ENCODE measurements at places on chromosomes 16 and 17.

DNA sequence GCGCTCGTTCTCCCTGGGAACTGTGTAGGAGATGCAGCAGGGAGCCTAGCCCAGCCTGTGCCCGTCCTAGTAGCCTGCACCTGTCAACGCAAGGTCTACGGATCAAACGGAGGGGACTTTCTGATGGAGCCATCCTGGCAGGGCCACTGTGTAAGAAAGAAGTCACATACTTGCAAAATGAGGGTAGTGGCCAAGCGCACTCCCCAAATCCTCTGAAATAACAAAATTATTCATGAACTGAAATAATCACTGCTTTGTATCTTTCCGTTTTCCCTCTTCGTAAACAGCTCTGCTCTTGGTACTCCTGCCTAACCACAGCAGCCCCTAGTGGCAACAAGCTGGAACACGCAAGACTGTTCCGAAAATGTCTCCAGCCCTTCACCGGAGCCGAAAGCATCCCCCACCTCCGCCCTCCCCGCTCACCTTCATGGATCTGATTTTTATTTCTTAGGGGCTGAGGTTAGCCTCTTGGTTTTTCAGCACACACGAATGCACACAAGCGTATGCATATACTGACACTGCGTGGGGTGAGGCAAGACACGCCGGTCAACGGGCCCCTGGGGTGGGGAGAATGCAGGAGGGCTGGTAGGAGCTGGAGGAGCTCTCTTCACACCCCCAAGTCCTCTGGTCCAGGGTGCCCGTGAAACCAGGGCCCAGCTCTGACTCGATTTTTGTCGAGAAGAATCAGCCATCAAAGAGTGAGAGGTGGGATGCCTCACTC is 100.8 kb downstream of the ABCC12 start:
- DNase-seq, result no peak

GRCh38 chr17:62859146-62859545 is 51.0 kb upstream of the MARCHF10 start:
- DNase-seq, result no peak

DNA sequence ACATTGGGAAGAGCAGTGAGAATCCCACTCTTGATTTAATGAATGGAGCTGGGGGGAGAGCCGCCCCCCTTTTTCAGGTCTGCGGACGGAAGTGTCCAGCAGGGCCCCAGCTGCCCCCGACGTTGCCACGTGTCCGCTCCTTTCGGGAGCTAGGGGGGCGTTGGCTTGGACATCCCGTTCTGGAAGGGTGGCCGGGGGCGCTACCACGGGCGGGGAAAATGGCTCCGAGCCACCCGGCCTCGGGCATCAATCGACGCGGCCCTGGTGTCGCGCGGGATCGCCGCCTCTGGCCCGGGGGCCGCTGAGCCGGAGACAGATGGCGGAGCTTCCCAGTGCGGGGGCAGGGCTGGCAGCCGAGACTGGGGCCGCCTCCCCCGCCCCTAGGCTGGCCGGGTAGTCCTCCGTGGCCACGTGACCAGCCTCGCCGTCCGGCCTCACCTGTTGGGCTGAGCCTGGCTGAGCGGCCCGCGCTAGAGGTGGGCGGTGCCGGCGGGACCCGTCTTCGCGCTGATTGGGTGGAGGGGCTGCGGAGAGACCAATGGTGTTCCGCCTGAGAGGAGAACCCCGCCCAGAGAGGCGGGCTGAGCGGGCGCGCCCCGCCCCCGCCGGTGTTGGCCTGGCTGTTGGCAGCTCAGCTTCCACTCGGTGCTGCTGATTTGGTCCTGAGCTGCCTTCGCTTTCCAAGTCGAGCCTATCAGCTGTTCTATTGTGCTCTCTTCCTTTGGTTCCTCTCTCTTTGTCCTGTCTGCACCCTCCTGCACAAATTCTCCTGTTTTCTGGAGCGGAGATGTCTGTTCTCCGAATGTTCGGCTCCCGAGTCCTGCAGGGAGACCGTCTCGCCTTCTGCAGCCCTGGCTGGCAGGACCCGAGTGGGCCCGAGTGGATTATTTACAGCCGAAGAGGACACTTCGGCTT is 8.3 kb downstream of the HS3ST3B1 start:
- peak; percentile 90 for DNase-seq

DNA sequence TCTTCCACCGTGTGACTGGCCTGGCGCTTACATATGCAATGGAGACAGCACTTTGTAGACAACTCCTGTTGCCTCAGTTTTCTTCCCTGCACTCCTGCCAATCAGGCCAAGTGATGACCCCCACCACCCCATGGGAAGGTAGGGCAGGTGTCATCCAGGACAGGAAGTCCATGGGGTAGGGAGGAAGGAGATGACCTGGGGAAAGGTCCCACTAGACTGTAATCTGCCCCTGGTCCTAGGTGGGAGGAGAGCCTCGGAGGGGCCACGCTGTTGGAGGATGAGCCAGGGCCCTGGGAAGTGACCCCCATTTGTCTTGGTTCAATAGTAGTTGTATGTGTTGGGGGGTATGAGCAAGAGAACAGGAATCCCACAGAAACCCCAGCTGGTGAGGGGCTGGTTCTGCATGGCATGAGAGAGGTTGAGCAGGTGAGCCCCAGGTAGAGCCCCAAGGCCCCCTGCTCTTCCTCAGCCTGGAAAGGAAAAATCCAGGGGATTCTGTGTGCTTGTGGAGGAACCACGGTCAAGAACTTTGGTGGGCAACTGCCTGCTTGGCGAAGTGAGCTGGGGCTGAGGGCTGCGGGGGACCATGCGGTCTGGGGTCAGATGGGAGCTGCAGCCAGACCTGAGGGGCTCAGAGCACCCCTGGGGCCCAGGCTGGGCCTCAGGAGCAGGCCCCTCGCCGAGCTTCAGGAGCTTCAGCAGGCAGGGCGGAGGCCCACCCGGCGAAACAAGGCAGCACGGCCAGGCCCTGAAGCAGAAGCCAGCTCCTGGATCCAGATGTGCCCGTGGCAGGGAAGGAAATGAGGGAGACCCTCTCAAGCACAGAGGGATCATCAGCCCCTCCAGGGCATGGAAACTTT is 50.7 kb downstream of the NT5M start:
- no peak for DNase-seq

DNA sequence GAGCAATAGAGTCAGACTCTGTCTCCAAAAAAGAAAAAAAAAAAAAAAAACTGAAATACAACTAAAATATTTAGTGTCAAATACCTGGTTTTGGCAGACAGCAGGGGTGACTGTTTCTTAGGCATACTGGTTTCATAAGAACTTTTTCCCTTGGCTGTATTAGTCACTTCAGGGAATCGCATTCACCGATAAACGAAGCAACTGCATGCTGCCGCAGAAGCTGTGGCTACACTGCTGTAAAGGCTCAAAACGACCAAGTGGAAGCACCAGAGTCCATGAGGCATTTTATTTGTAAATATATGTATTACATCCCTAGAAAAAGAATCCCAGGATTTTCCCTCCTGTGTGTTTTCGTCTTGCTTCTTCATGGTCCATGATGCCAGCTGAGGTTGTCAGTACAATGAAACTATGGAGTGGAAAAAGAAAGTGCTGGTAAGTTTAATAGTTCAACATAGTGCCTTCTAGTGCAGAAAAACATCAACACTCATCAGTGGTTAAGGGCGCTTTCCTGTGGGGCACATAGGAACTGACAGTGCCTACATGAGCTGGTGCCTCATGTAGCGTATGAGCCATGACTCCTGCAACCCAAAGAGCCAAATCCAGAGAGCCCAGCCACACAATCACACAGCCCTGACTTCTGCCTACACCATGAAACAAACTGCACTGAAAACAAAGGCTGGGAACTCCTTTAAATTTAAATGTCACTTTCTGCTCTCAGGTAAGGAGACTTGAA is 7.3 kb downstream of the RPS15A start:
- DNase-seq, result no peak

DNA sequence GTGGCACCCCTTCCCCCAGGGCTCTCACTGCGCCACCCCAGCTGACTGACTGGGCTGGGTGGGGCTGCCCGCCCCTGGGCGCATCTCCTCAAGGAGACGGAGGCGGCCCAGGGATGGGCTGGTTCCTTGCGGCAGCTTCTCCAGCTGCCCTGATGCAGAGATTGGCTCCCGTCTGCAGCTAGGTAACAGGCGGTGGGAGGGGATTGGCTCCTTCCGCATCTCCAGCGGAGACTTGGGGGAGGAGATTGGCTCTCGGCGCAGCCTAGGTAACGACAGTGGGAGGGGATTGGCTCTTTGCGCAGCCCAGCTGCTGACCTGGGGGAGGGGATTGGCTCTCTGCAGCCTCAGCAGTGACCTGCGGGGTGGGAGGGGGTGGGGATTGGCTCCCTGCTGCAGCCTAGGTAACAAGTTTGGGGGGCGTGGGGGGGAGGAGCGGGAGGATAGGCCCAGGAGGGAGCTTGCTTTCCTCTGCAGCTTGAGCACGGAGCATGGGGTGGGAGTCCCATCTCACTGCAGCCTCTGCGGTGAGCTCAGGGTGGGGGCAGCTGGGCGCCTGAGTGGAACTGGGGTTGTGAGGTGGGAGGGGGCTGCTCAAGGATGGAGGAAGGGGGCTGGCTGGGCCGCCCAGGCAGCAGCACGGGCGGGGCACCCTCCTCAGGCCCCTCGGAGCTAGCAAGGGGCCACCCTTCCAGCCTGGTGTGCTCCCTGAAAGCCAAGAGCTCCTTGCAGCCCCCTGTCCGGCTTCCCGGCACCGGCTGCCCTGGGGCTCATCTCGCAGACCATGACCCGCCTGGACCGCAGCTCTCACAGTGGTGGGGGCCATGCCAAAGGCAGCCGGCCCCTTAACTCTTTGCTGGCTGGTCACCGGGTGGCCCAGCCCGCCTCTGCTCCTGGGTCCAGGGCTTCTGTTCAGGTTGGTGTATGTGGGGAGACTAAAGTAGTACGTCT is 6.4 kb downstream of the NFE2L1 start:
- no peak for DNase-seq

Measured in naive thymus-derived CD8-positive, alpha-beta T cell (primary cell).